Stimulated activated CD8-positive, alpha-beta memory T cell treated with anti-CD3 and anti-CD28 coated beads, Interleukin-7, amount 100 ng/mL, for 1 hour (primary cell): ENCODE measurements at places on chromosomes 1 and 21.

- no peak for DNase-seq
Measured at GRCh38 chr1:40305451-40305850, 11.6 kb downstream of the COL9A2 start.

GRCh38 chr1:113660088-113660487, 99.2 kb downstream of the PHTF1 start:
- DNase-seq, result no peak

GRCh38 chr1:119351997-119352396, 16.6 kb upstream of the HAO2 start:
- no peak for DNase-seq

DNA sequence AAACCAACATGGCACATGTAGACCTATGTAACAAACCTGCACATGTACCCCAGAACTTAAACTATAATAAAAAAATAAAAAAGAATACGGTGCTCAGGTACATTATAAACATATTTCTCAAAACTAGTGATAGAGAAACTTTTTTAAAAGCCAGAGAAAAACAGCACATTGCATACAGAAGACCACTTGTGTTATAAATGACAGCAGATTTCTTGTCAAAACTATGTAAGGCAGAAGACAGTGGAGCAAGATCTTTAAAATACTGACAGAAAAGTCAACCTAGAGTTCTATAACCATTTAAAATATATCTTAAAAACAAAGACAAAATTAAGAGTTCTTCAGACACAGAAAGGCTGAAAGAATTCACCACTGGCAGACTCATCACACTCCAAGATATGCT, 144.7 kb downstream of the NEGR1 start:
- DNase-seq, result no peak

- no peak for DNase-seq
Measured at GRCh38 chr21:34909492-34910292, 139.4 kb downstream of the RUNX1 start.

- DNase-seq, result no peak
Measured at GRCh38 chr1:173057984-173058383, 7.2 kb upstream of the TNFSF18 start.

- no peak for DNase-seq
Measured at GRCh38 chr1:85244271-85245061, 15.0 kb downstream of the C1orf52 start.

DNA sequence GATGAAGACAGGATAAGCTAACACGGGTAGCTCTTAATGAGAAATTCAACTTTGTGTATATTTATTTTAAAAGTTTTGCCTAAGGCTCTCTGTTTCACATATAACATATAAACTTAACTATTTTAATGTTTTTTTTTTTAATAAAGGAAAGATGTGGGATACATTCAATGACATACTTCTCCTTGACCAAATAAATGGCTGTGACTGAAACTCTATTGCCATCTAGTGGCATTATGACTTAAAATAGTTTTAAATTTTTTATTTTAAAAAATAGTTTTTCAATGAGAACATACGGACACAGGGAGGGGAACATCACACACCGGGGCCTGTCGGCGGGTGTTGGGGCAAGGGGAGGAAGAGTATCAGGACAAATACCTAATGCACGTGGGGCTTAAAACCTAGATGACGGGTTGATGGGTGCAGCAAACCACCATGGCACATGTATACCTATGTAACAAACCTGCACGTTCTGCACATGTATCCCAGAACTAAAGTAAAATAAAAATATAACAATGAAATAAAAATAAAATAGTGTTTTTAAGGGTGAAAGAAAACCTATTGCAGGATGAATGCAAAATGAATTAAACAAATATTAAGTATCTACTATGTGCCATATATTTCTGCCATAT, 83.4 kb downstream of the LYST start:
- DNase-seq, result no peak

DNA sequence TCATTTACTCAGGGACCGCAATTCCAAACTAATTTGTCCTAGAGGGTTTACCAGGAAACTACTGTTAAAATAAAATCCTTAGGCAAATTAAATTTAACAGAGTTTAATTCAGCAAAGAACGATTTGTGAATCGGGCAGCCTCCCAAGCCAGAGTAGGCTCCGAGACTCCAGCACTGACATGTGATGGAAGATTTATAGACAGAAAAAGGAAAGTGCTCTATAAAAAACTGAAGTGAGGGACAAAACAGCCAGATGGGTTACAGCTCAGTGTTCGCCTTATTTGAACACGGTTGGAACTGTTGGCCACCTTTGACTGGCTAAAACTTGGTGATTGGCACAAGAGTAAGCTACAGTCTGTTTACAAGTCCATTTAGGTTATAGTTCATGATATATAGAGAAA, 35.2 kb upstream of the RCSD1 start:
- DNase-seq, result no peak
